ENCODE measurements at places on chromosomes 2 and 18.

DNA sequence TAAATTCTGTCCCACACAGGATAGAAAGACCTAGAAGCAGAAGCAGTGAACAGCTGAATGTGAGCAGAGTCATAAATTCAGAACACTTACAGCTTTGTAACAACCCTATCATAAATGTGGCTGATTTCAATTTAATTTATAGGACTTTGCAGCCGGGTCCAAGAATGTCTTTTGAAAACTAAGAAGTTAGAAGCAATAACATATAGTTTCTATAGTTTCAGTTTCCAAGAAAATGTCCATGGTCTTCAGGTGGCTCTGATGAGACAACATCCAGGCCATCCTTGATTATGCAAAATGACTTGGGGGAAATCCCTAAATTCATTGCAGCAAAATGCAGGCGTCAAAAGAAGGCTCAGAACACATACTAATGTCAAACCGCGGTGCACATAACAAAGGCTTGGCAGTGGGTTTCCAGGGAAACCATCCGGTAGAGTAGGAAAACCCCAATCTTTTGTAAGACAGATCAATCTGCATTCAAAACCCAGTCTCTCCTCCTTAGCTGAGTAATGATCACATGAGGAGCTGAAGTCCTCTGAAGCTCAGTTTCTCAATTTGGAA, 442.2 kb upstream of the ID2 start:
- DNase-seq, result no peak

DNA sequence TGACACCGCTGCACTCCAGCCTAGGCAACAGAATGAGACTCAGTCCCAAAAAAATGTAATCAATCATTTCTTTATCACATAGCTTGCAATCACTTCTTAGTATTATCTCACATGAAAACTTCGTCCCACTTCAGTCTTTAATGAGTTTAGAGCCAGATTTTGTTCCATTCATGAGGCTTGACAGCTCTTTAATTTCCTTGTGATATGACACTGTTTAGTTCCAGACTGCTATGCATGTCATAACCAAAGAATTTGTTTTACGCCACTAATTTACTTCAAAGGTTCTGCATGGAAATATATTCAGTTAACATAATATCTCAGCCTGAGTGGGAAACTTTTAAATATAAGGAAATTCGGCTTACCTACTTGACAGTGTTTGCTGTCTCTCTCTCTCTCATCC, 113.1 kb downstream of the ZNF532 start:
- DNase-seq, result no peak

GRCh38 chr2:61419129-61419528, 51.8 kb downstream of the USP34 start:
- no peak for DNase-seq

DNA sequence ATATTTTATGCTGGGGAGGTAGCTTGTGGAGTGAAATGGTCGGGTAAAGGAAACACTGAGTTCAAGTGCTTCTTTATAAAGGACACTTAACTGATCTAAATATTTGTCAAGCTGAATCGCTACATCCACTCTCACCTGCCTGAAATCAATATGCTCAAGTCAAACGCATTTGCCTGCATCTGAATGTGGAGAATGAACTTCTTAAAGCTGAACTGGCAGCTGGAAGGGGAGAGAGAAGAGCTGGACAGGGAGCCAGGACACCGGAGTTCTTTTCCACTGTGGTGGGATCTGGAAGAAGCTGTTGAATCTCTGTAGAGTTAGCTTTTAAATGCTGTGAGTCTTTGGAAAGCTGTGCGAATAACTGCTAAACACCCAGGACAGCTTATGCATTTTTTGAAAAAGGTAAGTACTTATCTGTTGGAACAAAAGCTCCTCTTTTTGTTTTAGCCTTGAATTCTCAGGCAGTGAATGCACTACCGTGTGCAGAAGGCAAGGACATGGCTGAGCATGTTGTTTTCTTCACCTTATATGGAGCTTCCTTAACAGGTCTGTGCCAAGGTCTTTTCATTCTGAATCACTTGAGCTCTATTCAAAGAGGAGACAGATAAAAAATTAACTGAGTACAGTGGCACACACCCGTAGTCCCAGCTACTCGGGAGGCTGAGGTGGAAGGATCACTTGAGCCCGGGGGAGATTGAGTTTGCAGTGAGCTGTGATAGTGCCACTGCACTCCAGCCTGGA, 74.2 kb upstream of the KLF7 start:
- no peak for DNase-seq

GRCh38 chr2:228556717-228557116, 375.2 kb upstream of the SPHKAP start:
- no peak for DNase-seq

Measured in psoas muscle (tissue), 8 donors.